Trophoblast cell (in vitro differentiated cells and primary cell): ENCODE measurements at places on chromosomes 16 and 17.
A peak's percentile ranks its signal among the peaks of the same experiment; 100 is the strongest.

GRCh38 chr16:75854152-75854551 is 127.9 kb upstream of the CPHXL start:
- H3K36me3 ChIP-seq = no peaks in the 10 kb centered on the region
- no peak overlapping the region for H3K27ac ChIP-seq
- H3K27me3 ChIP-seq = no peaks in the 10 kb centered on the region
- no peak for DNase-seq
- no peaks in the 10 kb centered on the region for H3K4me1 ChIP-seq
- H3K4me3 ChIP-seq = no peak overlapping the region

DNA sequence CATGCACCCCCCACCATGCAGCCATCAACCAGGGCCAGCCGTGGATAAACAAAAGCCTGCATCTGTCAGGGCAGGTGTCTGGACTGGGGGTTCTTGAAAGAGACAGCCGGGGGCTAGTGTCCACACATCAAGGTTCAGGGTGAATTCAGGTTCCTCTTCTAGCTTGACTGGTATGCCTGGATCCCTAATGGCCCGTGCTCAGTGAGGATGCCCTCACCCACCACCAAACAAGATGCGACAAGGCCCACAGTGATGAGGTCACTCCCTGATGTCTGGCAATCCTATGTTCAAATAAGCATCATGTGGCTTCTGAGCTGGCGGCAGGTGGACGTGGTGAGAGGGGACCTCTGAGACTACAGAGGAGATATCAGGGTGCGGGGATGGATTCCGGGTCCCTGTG is 64.6 kb downstream of the GOSR1 start:
- DNase-seq = no peak
- no peaks in the 10 kb centered on the region for H3K36me3 ChIP-seq
- no peak overlapping the region for H3K27ac ChIP-seq
- no peak overlapping the region for H3K4me3 ChIP-seq
- H3K4me1 ChIP-seq = no peaks in the 10 kb centered on the region
- H3K27me3 ChIP-seq = no peaks in the 10 kb centered on the region

GRCh38 chr17:45008216-45008615 is 40.1 kb upstream of the C1QL1 start:
- H3K4me1 ChIP-seq = no peaks in the 10 kb centered on the region
- no peak overlapping the region for H3K4me3 ChIP-seq
- no peaks in the 10 kb centered on the region for H3K27me3 ChIP-seq
- no peak for DNase-seq
- no peaks in the 10 kb centered on the region for H3K36me3 ChIP-seq

DNA sequence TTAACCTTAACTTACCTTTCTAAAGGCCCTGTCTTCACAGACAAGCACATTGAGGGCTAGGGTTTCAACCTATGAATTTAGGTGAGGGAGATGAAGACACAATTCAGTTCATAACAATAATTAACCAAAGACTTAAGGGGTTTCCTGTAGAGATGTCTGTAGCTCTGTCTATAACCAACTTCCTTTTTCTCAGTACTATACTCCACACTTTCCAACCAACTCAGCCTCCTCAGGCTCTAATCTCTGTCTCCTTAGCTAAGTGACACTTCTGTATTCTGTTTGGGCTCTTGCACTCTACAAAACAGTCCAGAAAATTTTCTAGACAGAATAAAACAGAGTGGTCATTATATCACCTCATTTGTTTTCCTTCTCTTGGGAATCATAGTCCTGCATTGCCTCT is 25.8 kb downstream of the CAPNS2 start:
- no peak overlapping the region for H3K27ac ChIP-seq
- no peaks in the 10 kb centered on the region for H3K36me3 ChIP-seq
- DNase-seq = no peak
- H3K27me3 ChIP-seq = no peaks in the 10 kb centered on the region
- no peaks in the 10 kb centered on the region for H3K4me1 ChIP-seq
- H3K4me3 ChIP-seq = no peak overlapping the region

- no peaks in the 10 kb centered on the region for H3K36me3 ChIP-seq
- H3K4me3 ChIP-seq = no peak overlapping the region
- DNase-seq = no peak
- H3K27me3 ChIP-seq = no peaks in the 10 kb centered on the region
- H3K4me1 ChIP-seq = no peaks in the 10 kb centered on the region
Observed at GRCh38 chr16:49078104-49078503, 203.5 kb downstream of the CBLN1 start.

DNA sequence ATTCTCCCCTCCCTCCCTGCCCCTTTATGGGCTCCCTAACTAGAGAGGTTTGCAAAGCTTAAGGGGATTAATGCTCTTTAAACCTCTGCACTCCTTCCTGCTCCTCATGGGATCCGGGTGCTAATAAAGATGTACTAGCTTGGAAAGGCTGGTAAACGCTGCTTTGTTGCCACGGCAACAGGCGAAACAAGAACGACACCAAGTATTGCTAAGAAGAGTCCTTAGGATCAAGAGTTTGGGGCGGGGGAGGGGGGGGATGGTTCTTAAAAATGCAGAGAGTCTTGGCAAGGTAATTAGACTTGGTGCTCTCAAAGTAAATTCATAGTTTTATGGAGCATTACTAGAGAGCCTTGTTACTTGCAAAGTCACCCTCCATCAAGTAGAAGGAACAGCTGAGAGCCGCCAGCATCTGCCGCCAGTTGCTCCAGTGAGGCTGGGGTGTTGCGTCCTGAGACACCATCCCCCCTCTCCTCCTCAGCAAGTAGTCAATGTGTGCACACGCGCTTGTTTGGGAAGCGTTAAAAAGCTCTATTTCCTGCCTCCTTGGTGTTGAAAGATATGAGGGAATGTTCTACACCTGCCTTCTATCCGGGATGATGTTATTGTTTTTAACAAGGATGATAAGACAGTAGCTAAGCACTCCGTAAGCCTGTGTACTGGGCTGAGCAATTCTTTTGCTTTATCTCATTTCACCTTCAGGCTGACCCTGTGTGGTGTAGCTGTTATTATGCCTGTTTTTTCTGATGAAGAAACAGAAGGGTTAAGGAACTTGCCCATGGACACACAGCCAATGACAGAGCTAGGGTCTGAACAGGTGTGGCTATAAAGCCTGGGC is 190.9 kb downstream of the CCDC182 start:
- H3K27me3 ChIP-seq = no peaks in the 10 kb centered on the region
- DNase-seq = peak; percentile 18
- peaks cover 5% of the 10 kb centered on the region for H3K36me3 ChIP-seq
- H3K4me1 ChIP-seq = peaks cover 24% of the 10 kb centered on the region
- H3K4me3 ChIP-seq = no peak overlapping the region

- no peak for DNase-seq
- H3K36me3 ChIP-seq = peaks cover 46% of the 10 kb centered on the region
- peaks cover 7% of the 10 kb centered on the region for H3K27me3 ChIP-seq
- H3K4me3 ChIP-seq = no peak overlapping the region
Observed at GRCh38 chr16:31493506-31494125, 10.7 kb downstream of the SLC5A2 start.

GRCh38 chr16:81810894-81811538 is 31.9 kb downstream of the PLCG2 start:
- H3K27me3 ChIP-seq = no peaks in the 10 kb centered on the region
- no peak for DNase-seq
- no peak overlapping the region for H3K27ac ChIP-seq
- no peaks in the 10 kb centered on the region for H3K36me3 ChIP-seq
- peaks cover 2% of the 10 kb centered on the region for H3K4me1 ChIP-seq

DNA sequence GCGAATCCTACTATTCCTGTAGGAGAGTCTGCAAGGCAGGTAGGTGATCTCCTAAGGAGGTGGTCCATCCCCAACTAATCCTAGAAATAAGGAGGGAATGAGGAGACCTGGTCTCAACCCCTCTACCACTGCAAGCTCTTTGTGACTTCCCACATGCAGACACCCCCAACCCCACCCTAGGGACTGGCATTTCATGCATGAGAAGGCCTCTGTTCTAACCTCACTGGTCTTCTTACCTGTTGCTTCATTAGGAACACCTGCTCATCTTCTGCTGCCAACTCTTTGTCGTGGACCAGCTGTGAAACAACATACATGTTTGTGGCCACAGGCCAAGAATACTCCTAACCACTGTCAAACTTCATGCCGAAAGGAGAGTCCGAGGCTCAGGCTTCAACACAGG is 22.6 kb downstream of the DYNC1LI2 start:
- DNase-seq = no peak
- H3K36me3 ChIP-seq = peaks cover 83% of the 10 kb centered on the region
- H3K4me1 ChIP-seq = no peaks in the 10 kb centered on the region
- no peaks in the 10 kb centered on the region for H3K27me3 ChIP-seq
- no peak overlapping the region for H3K27ac ChIP-seq
- H3K4me3 ChIP-seq = no peak overlapping the region

- no peak overlapping the region for H3K4me3 ChIP-seq
- H3K27ac ChIP-seq = no peak overlapping the region
- H3K4me1 ChIP-seq = no peaks in the 10 kb centered on the region
- no peaks in the 10 kb centered on the region for H3K27me3 ChIP-seq
- no peaks in the 10 kb centered on the region for H3K36me3 ChIP-seq
Observed at GRCh38 chr16:8718851-8719680, 44.6 kb downstream of the ABAT start.

DNA sequence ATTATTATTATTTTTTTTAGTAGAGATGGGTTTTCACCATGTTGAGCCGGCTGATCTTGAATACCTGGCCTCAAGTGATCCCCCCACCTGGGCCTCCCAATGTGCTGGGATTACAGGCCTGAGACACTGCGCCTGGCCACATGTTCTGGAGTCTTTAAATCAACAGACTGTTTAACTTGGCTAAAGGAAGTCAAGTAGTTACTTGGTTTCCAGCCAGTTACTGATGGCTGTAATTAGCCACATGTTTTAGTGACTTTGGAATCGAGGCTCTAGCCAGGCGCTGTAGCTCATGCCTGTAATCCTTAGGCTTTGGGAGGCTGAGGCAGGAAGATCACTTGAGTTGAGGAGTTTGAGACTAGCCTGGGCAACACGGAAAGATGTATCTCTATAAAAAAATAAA is 699.2 kb upstream of the RBFOX1 start:
- H3K27ac ChIP-seq = no peak overlapping the region
- H3K4me1 ChIP-seq = no peaks in the 10 kb centered on the region
- H3K27me3 ChIP-seq = no peaks in the 10 kb centered on the region
- DNase-seq = no peak
- H3K4me3 ChIP-seq = no peak overlapping the region
- H3K36me3 ChIP-seq = no peaks in the 10 kb centered on the region

- H3K36me3 ChIP-seq = peaks cover 42% of the 10 kb centered on the region
- H3K4me3 ChIP-seq = no peak overlapping the region
- no peak overlapping the region for H3K27ac ChIP-seq
- H3K4me1 ChIP-seq = peaks cover 5% of the 10 kb centered on the region
Observed at GRCh38 chr16:74455213-74455612, 33.9 kb upstream of the CLEC18B start.

- H3K27ac ChIP-seq = no peak overlapping the region
- DNase-seq = peak; percentile 1
- no peak overlapping the region for H3K4me3 ChIP-seq
- peaks cover 20% of the 10 kb centered on the region for H3K36me3 ChIP-seq
Observed at GRCh38 chr17:37527249-37527851, 37.7 kb downstream of the DUSP14 start.

GRCh38 chr16:47309581-47310312 is 151.1 kb downstream of the ITFG1 start:
- H3K4me1 ChIP-seq = no peaks in the 10 kb centered on the region
- no peak overlapping the region for H3K4me3 ChIP-seq
- no peak for DNase-seq
- H3K27me3 ChIP-seq = no peaks in the 10 kb centered on the region
- no peaks in the 10 kb centered on the region for H3K36me3 ChIP-seq

DNA sequence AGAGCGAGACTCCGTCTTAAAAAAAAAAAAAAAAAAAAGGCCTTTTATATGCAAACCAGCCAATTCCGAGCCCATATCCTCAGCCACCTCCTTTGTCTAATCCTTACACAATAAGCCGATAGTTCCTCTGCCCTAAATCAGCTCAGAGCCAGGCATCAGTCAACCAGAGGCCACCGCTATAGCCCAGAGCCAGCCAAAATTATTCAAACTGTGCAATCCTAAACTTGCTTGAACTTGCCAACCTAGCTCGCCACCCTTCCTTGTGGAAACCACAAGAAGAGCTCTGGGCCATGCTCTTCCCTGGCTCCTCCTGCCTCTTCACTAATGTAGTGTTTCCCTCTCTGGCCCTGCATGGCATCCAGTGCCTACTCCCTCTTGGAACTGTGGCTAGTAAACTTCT is 17.7 kb downstream of the ITGAL start:
- no peak overlapping the region for H3K4me3 ChIP-seq
- H3K4me1 ChIP-seq = no peaks in the 10 kb centered on the region
- no peak for DNase-seq
- H3K27me3 ChIP-seq = no peaks in the 10 kb centered on the region
- H3K36me3 ChIP-seq = no peaks in the 10 kb centered on the region
- H3K27ac ChIP-seq = no peak overlapping the region

- H3K4me3 ChIP-seq = peak overlapping the region; percentile 96
- no peaks in the 10 kb centered on the region for H3K27me3 ChIP-seq
- peak; percentile 52 for DNase-seq
- peaks cover 7% of the 10 kb centered on the region for H3K36me3 ChIP-seq
- H3K27ac ChIP-seq = no peak overlapping the region
Observed at GRCh38 chr16:2008631-2009163, 924 bp downstream of the ZNF598 start.

- no peak for DNase-seq
- no peaks in the 10 kb centered on the region for H3K27me3 ChIP-seq
- H3K36me3 ChIP-seq = no peaks in the 10 kb centered on the region
Observed at GRCh38 chr16:70614208-70614951, 32.0 kb upstream of the IL34 start.

GRCh38 chr17:71251276-71251675 is 869.5 kb upstream of the SOX9 start:
- no peak for DNase-seq
- no peak overlapping the region for H3K4me3 ChIP-seq
- no peak overlapping the region for H3K27ac ChIP-seq
- H3K36me3 ChIP-seq = no peaks in the 10 kb centered on the region

GRCh38 chr16:87840271-87840978 is 28.9 kb downstream of the SLC7A5 start:
- H3K27ac ChIP-seq = no peak overlapping the region
- no peak overlapping the region for H3K4me3 ChIP-seq
- H3K36me3 ChIP-seq = peaks cover 93% of the 10 kb centered on the region
- H3K27me3 ChIP-seq = no peaks in the 10 kb centered on the region
- H3K4me1 ChIP-seq = peaks cover 18% of the 10 kb centered on the region
- DNase-seq = peak; percentile 40
